ENCODE measurements at places on chromosomes 13 and 19.

- DNase-seq = no peak
These were observed 214.5 kb downstream of the TDRD3 start for GRCh38 chr13:60611523-60611922.

GRCh38 chr19:38845374-38846024 lies 4.3 kb downstream of the HNRNPL start:
- no peak for DNase-seq

GRCh38 chr13:25225970-25226369 lies 53.9 kb upstream of the AMER2 start:
- no peak for DNase-seq

DNA sequence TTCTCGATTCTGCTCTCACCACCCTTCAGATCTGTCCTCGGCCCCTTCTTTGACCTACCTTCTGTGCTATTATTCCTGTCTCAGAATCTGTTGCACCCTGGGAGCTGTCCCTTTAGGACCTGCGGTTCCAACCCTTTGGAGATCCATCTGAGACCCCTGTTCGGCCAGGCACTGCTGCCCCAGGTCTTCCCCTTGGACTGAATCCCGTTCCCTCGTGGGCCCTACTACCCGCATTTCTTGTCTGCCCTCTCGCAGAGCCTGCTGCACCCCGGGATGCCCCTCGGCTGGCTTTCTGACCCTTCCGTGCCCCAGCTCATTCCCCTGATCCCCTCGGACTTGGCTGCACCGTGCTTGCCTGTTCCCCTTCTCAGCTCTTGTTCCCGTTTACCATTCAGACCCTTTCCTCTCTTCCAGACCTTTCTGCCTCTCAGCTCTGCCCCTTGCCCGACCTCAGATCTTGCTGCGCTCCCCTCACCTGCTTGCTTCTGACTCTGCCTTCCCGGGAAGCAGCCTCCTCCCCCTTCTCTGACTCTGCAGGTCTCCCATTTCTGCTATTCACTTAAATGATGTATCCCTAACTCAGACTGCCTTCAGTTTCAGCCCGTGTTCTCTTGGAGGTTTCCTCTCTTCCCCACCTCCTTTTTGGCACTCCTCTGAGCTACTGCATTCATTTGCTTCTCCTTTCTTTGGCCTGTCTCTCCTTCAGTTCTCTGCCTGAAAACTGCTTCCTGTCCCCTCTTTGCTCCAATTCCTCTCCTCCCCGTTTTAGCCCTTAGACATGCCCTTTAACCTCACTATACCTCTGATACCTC lies 1.1 kb downstream of the ARHGAP35 start:
- no peak for DNase-seq

- no peak for DNase-seq
These were observed 258.8 kb downstream of the ZNF536 start for GRCh38 chr19:30631033-30631370.

GRCh38 chr19:31385744-31386143 lies 36.5 kb upstream of the TSHZ3 start:
- DNase-seq = no peak

- peak; percentile 10 for DNase-seq
These were observed 1.6 kb downstream of the PKN1 start for GRCh38 chr19:14434543-14435319.

Measured in right renal pelvis (tissue), 4 donors.